ENCODE measurements at places on chromosomes 5 and 9.

DNA sequence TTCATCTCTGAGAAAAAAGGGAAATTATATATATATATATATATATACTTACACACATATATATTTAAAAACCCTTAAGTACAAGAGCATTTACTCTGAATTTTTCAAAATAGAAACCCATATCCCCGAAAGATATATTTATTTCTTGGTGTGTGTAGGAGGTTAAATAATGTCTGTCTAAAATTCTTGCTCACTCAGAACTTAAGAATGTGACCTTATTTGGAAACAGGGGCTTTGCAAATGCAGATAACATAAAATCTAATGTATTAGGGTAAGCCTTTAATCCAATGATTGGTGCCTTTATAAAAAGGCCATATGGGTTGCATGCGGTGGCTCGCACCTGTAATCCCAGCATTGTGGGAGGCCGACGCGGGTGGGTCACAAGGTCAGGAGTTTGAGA lies 517.3 kb upstream of the TLE4 start:
- no peak for DNase-seq

GRCh38 chr5:148206620-148207019 lies 3.8 kb downstream of the SPINK6 start:
- no peak for DNase-seq

DNA sequence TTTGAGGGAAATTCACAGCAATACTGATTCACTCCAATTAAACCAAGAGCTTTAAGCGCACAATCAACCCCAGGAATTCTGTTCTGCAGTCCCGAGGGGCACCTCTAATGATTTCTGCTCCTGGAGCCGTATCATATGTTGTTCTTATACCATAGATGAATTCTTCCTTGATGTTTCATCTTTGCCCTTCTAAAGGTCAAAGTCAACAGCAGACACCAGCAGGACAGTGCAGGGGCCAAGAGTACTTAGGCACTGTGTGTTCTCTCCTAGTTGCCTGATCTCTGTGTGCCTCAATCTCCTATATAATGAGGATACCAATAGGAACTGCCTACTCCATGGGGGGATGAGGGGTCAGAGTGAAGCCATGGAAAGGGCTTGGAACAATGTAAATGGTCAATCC lies 16.5 kb downstream of the EPB41L4B start:
- DNase-seq, result no peak

- no peak for DNase-seq
Observed at GRCh38 chr9:19122490-19123042, 4.7 kb downstream of the PLIN2 start.

DNA sequence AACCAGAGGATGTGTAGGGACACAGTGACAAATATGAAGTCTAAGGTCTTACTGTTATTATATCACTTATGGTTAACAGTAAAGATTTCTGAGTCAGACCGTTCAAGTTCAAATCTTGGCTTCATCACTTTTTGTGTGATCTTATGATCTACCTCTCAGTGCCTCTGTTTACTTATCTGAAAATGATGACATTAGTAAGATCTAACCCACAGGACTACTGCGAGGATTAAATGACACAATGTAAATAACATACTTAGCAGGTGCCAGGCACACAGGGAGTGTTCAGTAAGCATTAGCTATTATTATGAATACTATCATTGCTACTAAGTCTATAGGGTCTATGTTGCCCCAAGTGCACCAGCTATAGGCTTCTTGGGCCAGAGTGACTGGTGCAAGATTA lies 2.0 kb downstream of the IRF1 start:
- DNase-seq, result no peak

DNA sequence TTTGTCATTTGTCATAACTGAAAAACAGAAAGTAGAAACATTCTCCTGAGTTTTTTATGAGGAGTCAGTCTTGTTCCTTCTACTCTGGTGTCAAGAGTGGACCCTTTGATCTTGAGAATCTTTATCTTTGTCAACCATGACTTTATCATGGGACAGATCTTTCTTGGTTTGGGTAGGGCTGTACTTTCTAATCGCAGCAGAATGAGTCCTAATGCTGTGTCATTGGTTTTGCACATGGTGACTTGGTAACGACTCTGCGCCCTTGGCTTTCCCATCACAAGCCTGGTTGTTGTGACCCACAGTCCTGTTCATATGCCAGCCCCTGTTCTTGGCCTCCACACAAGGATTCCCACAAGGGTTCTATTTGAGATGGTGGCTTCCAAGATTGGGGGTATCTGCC lies 45.6 kb downstream of the AOPEP start:
- no peak for DNase-seq

DNA sequence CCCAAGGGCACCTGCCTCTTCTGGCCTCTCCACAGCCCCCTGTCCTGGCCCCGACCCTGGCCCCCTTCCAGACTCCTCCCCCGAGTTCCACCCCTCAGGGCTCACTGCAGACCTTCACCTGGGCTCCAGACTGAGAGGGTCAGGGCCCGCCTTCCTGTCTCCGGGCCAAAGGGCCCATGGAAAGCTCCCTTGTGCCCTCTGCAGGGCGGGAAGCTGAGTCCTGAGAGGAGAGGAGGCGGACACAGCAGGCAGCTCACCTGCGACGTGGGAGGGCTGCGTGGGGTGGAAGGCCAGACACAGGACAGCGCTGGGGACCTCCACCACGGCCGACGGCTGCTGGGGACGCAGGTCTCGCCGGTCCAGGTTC lies 20.6 kb downstream of the DYNC2I2 start:
- no peak for DNase-seq

GRCh38 chr5:2721385-2722138 lies 29.9 kb downstream of the IRX2 start:
- no peak for DNase-seq

GRCh38 chr5:58266402-58266801 lies 193.5 kb downstream of the PLK2 start:
- DNase-seq, result no peak

- no peak for DNase-seq
Observed at GRCh38 chr5:131994533-131995226, 16.8 kb downstream of the ACSL6 start.

DNA sequence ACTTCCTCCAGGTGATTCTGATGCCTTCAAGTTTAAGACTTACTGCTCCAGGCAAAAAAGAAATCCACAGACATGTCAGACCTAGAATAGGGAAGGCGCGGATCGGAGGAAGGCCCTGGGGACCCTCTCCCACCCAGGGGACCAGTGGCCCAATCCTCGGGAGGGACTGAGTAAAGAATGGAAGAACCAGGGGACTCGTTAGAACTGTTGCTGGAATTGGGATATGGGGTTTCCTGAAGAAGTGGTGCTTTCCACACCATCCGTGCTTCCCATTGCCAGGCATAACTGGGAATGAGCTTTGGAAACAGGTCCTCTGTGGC lies 63.8 kb upstream of the SLC25A51 start:
- no peak for DNase-seq

GRCh38 chr9:135240871-135241311 lies 153.4 kb downstream of the OLFM1 start:
- DNase-seq, result no peak

DNA sequence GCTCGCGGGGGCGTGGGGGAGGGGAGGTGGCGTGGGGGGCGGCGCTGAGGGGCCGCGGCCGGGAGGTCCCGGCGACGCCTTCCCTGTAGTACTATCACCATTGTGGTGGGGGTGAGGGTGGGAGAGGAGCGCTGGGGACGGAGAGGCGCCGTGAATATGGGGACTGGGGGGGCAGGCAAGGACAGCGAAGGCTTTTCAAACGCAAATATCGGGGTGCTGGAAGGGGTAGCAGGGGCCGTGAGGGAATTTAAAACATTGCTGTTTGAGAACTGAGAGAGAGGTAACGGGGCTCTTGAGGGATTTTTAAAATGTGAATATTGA lies 427 bp downstream of the RBM27 start:
- no peak for DNase-seq

- DNase-seq, result no peak
Observed at GRCh38 chr5:139985733-139986132, 57.4 kb downstream of the NRG2 start.

DNA sequence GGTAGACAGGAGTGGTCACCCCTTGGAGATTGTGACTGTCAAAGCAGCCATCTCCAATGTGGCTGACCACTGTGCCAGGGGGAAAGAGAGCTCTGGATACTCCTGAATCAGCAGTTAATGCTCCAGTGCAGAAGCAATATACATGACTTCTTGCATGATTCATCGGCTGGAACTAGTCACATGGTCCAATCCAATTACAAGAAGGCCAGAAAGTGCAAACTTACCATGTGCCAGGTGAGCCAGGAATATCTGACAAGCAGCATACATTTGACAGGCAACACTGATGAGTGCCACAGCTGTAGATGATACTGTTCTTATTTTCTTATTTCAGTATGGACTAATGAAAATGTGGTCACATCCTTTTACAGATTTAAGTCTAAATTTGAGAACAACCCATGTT lies 440.0 kb upstream of the MPDZ start:
- DNase-seq, result no peak

- DNase-seq, result no peak
Observed at GRCh38 chr5:139223481-139223880, 25.3 kb upstream of the SIL1 start.

DNA sequence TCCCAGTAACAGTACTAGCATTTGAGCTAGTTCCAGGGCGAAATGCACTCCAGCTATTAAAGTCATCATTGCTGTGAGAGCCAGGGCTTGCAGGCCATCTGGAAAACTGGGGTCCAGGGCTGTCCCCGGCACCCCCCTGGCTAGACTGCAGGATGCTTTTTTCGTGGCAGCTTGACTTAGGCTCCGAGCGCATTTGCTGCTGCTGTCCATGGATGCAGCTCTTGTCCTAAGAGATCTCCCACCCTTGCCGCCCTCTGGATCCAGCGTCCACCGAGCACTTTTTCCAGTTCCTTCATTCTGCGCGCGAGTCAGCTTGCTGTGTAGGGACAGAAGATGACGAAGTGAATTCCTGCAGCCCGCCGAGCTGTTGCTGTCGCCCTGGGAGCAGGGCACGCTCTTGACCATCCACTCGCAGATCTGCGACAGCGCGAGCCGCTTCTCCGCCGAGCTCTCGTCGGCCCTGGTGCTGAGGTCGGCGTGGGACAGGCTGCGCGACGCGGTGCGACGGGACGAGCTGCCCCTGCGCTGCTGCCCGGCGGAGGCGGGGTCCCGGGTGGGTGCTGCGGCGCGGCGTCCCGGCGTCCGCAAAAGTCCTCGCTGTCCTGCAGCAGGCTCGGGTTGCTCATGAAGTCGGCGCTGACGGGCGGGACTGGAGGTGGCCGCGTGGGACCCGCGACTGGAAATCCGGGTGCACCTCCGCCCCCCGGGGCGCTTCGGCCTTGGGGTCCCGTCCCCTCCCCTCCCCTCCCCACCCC lies 30.7 kb downstream of the OR2V1 start:
- DNase-seq, result no peak

- DNase-seq, result no peak
Observed at GRCh38 chr5:108271127-108271526, 110.8 kb downstream of the FBXL17 start.

DNA sequence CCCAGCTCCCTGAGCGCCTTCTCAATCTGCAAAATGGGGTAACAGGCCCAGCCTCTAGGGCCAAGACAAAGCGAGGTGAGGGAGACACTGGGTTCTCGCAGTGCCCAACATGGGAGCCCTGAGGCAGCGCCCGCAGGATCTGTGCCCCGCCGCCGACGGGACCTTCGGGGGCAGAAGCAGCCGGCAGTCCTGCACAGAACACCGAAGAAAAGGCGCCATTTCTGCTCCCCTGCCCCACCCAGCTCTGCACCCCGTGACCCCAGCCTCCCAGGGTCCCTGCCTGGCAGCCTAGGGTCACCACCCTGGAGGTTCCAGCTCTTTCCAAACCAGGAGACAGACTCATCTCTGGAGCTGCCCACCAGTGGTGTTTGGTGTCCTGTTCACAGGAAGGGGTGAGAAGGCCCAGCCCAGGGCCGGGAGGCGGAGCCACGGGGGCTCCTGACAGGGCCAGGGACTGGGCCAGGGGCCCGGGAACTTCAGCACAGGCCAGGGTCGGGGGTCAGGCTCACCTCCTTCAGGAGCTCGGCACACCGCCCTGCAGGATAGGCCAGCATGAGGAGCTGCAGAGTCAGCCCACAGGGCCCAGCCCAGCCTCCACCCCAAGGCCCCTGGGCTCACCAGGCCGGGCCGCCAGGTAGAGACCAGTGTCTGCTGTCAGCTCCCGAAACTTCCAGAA lies 3.3 kb downstream of the LCN8 start:
- no peak for DNase-seq

GRCh38 chr9:113155911-113156588 lies 5.2 kb downstream of the SLC31A2 start:
- no peak for DNase-seq

GRCh38 chr5:66708368-66708767 lies 112.2 kb downstream of the MAST4 start:
- DNase-seq, result peak; percentile 79

DNA sequence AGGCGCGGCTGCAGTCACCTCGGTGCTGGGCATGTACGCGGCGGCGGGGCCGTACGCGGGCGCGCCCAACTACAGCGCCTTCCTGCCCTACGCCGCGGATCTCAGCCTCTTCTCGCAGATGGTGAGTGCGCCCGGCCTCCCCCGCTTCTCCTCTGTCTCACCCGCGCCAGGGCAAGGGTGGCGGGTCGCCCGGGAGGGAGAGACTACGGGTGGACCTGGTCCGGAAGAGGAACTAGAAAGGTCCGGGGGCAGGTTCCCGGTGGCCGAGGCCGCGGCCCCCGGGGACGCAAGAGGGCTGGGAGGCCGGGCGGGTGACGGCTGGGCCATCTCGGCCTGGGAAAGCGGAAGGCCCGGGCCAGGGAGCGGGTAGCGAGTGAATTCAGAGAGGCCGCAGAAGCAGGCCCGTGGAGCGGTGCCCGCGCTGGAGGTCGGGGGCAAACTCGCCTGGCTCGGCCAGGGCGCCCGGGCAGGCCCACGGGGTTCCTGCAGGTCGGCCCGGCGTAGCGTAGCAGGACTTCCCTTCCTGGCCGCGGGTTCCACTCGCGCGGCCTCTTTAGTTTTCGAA lies 711 bp downstream of the IRX1 start:
- no peak for DNase-seq

- no peak for DNase-seq
Observed at GRCh38 chr9:138020120-138020794, 142.7 kb downstream of the CACNA1B start.

DNA sequence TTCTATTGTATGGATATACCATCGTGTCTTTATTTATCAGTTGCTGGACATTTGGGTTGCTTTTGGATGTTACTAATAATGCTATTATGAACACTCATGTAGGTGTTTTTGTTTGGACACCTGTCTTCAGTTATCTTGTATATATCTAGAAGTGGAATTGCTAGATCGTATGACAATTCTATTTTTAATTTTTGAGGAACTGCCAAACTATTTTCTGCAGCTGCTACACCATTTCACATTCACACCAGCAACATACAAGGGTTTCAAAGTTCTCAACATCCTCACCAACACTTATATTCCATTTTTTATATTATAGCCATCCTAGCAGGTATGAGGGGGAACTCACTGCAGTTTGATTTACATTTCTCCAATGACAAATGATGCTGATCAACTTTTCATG lies 324.6 kb downstream of the CAAP1 start:
- DNase-seq, result no peak

DNA sequence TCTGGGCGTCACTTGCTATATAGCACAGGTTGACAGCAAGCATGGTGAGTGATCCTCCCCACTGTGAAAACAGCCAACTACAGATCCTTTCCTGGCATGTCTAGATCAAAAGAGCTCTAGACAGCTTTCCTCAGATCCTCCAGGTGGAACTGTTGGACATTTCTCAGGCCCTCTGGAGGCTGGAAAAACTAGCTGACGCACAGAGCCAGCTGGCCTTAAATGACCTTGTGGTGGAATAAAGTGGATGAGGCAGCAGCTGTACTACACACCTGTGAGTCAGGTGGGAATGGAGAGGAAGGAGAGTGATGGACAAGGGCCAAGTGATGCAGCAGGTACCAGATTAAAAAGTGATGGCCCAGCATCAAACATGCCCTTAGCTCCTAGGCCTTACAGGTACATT lies 172.7 kb downstream of the TRIM32 start:
- no peak for DNase-seq

- peak; percentile 41 for DNase-seq
Observed at GRCh38 chr9:110157823-110158664, 49.9 kb downstream of the C9orf152 start.
